Activated naive CD8-positive, alpha-beta T cell treated with anti-CD3 and anti-CD28 coated beads, Interleukin-2, amount 50 U/mL, for 16 hours (primary cell): ENCODE measurements at places on chromosomes 7 and 10.

DNA sequence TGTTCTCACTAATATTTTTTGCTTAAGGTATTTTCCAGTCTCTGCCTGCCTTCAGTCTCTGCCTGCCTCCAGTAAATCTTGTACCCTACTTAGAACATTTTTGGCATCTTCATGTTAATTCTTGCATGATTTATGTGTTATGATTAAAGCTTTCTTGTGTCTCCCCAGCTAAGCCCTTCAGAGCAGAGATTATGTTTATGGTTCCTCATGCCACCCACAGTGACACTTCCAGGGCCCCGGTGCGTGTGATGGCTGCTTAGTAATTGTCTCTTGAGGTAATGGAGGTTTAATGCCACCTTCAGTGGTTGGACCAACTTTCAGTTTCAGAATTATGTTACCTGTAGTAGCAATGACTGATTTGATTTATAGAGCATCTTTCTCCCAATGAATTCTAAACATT, 70.6 kb upstream of the MET start:
- DNase-seq: no peak

DNA sequence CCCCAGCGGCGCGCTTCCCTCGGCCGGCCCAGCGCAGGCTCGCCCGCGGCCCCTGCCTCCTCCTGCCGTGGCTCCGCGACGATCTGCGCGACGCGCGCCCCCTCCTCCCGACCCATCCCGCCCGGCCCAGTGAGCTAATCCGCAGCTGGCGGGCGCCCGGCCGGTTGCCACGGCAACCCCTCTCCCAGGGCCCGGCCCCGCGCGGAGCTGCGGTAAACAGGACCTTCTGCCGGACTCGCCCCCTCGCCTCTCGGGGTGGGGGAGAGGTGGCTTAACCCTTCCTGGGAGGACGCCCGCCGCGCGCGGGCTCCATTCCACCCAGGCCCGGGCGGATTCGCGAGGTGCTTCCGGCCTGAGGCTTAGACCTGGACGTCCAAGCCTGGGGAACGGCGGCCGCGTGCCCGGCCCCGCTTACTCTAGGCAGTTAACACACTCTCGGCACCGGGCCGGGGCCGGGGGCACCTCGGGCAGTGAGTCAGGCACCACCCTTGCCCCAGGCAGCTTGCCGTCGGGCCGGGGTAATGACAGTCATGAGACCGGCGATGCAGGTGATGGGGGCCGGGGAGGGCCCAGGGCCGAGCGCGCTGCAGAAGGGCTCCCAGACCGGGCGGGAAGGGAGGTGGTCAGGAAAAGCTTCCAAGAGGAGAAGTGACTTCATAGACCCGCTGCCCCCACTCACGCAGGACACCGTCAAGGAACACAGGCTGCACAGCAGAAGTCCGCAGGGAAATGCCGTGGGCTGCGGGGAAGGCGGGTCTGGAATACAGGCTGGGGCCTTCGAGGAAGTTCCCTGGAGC, at the start of gene DENND2A:
TSS of gene DENND2A (minus strand) at position 87 of the 797 bp plus-strand sequence. CDS start 38,416 bp downstream, outside the sequence.
- DNase-seq: no peak

GRCh38 chr7:26460351-26461085, 168.9 kb downstream of the SNX10 start:
- DNase-seq: no peak

DNA sequence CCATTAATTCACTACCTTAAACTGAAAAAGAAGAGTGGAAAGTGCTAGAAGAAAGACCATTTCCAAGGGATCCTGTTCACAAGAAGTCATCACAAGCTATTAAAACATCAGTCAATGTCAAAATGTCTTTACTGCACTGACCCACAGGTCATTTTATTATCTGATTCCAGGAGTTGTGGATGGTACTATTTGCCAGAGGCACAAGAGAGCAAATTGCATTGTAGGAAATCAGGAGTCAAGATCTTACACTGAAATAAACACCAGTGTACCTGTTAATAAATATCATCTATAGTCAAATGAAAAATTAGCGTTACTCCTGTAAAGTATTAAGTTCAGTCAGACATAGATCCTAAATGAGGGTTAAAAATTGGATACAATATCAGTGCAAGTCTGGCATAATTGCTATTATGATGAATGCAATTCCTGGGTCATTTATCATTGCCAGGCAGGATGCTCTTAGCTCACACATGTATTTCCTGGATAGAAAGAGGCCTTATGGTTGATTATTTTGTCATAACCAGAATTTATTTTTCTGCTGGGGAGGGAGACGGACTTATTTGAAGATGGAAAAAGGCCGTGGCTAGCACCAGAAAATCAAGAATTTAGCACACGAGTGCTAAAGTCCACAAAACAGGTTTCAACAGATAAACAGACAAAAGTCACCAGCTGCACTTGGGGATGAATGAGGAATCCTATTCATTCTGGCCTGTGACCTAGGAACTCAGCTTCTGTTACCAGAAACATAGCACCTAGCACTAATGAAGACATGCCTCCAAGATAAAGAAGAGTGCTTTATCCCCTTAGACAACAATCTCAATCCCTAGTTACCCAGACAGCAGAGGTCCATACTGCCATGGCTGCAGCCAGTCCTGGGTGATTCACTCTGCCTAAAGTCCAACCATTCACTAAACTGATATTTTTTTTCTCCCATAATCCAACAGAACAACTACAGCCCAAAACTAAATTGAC, 683.1 kb upstream of the POM121L12 start:
- no peak for DNase-seq

- DNase-seq: no peak
These were observed 23.1 kb downstream of the NPFFR1 start for GRCh38 chr10:70260734-70261133.

- DNase-seq: no peak
These were observed 80.5 kb upstream of the PPIF start for GRCh38 chr10:79266543-79267312.

DNA sequence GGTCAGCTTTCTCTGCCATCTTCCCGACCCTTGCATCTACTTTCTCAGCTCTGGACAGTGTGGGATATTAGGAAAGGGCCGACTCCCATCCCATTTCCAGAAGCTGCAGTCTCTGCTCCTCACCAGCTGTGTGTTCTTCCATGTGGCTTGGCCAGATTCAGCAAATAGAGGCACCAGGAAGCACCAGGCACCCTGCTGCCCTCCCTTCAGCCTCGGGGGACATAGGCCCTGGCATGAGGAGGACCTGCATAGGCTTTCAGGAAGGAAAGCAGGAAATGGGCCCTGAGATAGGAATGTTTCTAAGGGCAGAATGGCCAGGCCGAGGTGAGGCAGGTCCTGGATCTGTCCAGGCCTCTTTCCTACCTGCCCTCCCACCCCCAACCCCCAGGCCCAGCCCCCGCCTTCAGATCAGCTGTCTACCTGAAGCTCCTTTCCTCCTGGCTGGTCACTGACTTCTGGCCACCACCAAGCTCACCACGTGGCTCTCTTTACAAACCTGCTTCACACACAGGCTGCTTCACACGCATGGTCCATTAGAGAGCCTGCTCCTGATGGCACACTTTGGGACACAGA, 27.5 kb upstream of the PURB start:
- DNase-seq: no peak

- no peak for DNase-seq
These were observed 184.5 kb downstream of the GATA3 start for GRCh38 chr10:8238986-8239385.

GRCh38 chr7:69067397-69067796, 530.9 kb upstream of the AUTS2 start:
- no peak for DNase-seq

- DNase-seq: no peak
These were observed 184.0 kb upstream of the LYZL1 start for GRCh38 chr10:29104661-29105399.

DNA sequence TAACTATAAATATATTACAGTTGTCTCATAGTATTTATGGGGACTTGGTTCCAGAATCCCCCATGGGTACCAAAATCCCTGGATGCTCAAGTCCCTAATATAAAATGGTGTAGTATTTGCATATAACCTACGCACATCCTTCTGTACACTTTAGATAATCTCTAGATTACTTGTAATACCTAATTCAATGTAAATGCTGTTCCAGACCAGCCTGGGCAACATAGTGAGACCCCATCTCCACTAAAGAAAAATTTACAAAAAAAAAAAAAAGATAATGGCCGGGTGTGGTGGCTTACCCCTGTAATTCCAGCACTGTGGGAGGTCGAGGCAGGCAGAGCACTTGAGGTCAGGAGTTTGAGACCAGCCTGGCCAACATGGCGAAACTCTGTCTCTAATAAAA, 17.4 kb upstream of the GNA12 start:
- no peak for DNase-seq

- DNase-seq: no peak
These were observed 8.6 kb downstream of the BTBD16 start for GRCh38 chr10:122279725-122280141.

GRCh38 chr7:137474540-137475026, 131.1 kb upstream of the PTN start:
- no peak for DNase-seq

DNA sequence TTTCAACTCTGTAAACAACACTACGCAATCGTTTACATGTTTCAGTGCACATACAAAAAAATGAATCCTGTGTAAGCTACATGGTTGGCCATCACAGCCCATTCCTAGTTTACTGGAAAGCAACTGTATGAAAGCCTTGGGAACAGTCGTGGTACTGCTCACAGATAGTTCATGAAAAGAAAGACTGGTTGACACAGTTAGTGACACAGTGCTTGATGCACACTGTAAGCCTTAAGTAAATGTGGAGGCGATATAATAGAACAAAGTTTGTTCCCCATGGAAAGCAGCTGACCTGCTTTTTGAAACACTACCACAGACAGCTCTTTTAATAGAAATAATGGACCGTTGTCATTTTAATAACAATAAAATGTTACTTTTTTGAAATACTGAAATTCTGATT, 5.1 kb downstream of the CACNA2D1 start:
- DNase-seq: no peak

DNA sequence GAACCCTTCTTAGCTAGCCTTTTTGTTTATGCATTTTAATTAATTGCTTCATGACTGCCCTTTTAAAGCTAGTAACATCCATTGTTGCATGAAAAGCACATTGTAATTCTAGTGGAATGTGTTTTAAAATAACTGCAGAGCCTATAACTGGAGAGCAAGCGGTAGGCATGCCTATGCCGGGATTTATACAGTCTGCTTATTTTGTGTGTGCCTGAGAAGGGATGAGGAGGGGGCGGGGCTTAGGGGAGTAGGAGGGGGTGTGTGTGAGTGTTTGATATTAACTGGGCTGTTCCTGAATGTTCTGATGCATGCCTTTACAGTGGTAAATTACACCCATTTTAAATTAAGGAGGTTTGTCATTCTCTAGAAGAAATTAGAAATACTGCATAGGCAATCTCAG, 208.1 kb downstream of the TCF7L2 start:
- DNase-seq: no peak

DNA sequence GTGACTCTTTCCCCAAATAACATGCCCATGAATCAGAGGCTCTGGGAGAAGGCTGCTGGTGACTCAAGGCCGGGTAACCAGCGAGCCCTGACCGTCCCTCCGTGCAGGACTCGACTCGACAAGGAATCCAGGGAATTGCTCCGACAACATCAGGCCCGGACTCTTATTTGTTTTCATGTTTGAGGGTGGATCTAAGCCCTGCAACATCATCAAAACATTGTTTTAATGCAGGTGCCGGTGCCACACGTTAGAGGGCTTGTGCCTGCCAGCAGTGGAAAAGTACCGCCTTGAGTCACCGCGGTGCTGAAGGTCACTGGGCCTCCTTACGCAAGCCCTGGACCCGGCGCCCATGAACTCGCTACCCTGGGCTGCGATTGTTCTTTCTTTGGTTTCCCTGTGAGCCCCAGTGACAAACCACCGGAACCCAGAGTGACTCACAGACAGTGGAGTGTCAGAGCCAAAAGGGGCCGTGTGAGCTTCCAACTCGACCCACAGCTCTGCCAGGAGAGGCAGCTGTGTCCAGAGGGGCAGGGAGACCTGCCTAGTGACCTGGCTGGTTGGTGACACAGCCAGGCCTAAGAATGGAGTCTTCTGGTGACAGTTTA, 139.4 kb upstream of the SHH start:
- DNase-seq: no peak

DNA sequence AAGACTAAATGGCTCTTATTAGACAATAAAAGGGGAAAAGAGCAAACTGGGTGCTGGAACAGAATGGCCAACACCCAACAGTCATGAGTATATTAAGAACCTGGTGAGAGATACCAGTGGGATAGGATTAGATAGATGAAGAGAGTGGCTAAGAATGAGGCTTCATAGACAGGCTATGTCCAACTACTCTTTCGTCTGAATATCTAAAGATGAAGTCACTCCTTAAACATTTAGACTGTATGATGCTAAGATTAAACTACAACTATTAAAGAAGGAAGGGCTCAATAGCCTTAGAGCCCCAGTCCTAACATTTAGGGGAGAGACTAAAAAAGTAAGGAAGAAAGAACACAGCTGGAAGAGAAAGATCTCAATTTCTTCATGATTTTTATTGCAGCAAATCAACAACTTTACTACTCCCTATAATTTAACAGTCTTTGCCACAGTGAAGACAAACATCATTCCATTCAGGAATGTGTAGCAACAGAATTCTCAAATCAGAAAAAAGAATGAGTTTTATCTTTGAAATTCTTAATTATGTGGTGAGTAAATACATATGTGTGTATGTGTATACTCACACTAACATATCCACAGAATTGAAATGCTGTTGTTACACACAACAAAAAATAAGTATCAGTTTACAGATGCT, 45.6 kb downstream of the CACNA2D1 start:
- DNase-seq: no peak

GRCh38 chr7:94650147-94651051, 5.5 kb downstream of the SGCE start:
- DNase-seq: no peak

DNA sequence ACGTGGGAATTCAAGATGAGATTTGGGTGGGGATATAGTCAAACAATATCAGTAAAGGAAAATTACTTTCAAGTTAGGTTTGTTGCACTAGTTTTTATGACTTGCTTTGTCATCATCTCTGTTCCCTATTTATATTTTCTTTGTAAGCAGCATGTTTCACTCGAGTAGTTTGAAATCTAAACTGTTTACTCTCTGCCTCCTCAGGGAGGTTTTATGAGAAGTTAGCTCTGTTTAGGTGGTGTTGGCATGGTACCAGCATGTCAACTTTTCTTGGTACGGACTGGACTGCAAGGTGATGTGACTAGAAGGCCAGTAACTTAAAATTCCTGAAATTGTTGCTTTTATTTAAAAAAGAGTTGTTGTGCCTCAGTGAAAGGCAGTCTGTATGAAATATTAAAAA, 59.2 kb upstream of the MTPN start:
- no peak for DNase-seq

DNA sequence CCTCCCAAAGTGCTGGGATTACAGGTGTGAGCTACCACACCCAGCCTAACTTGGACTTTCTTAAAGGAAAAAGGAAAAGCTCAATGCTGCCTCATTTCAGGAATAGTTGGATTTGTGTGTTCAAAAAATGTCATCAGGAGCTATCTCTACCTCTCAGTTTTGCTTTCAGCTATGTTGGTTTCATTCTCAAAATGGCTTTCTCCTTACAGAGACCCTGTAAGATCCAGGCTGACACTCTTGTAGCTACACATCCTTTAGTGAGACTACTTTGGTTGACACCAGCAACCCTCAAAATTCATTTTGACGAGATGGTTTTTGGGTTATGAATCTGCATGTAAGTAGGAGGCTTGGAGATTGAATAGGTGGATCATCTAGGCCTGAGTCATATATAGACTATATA, 269.7 kb upstream of the SORCS1 start:
- DNase-seq: no peak

- peak; percentile 65 for DNase-seq
These were observed 11.6 kb downstream of the HBP1 start for GRCh38 chr7:107180378-107180777.

- DNase-seq: no peak
These were observed 325.6 kb downstream of the ZWINT start for GRCh38 chr10:56035489-56035888.

- DNase-seq: no peak
These were observed 156.7 kb downstream of the PLXNA4 start for GRCh38 chr7:132419542-132419941.
